GM12892 (cell line): ENCODE measurements at places on chromosomes 7 and 10.

DNA sequence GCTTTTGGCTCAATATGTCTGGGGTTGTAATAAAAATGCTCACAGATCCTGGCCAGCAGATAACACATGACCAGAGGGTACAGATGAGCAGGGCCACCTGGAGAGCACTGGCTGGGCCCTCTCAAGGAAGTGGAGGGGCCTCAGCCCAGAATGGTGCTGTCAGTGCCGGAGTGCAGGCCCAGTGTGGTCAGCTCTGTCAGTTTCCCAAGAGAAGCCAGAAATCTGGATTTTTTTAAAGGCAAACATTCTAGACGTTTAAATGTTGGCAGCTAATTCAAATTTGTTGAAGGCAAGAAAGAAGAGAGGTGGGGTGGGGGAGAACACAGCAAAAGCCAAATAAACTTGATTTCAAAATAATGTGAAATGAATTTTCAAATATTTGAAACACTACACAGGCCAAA lies 2.0 kb downstream of the C10orf105 start:
- DNase-seq = no peak

- DNase-seq = no peak
Measured at GRCh38 chr10:43069579-43069978, 7.3 kb upstream of the RET start.

DNA sequence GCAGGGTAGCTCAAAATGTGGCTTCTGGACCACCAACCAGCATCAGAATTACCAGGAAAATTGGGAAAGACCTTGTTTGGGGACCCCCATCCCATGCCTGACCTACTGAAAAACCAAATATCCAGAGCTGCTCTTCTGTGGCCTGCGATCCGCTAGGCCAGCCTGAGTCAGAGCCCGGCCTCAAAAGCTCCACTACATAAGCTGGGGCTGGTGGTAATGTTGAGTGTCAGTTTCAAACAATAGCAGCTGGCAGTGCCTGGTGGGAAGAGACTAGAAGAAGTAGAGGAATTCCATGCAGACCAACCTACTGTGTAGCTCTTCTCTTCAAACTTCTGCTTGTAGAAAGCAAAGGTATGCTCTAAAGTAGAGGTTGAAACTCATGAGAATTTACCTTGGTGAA lies 52.0 kb downstream of the KLRG2 start:
- no peak for DNase-seq

GRCh38 chr7:145543242-145543641 lies 573.4 kb upstream of the CNTNAP2 start:
- DNase-seq = no peak

DNA sequence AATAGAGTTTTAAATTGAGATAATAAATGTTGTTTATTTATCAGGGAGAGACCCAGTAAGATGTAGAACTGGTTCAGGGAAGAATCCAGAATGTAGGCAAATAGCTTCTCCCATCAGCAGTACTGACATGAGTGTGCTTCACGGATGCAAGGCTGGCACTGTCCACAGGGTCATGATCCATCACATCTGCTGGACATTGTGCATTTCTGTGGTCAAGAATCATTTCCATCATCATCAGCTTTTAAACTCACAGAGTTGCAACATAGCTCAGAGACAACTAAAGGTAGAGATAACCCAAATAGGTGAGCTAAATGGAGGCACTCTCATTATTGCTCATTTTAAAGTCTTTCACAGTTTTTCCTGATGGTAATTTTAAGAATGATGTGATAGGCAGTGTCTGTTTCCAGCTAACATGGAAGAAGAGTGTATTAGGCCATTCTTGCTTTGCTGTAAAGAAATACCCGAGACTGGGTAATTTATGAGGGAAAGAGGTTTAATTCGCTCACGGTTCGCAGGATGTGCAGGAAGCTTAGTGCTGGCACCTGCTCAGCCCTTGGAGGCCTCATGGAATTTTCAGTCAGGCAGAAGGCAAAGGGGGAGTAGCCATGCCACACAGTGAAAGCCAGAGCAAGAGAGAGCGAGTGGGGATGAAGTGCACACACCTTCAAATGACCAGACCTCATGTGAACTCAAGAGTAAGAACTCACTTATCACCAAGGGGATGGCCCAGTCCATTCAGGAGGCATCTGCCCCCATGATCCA lies 80.8 kb downstream of the INPP5A start:
- no peak for DNase-seq

- no peak for DNase-seq
Measured at GRCh38 chr10:15137636-15138035, 30.9 kb downstream of the NMT2 start.

GRCh38 chr10:1411956-1412355 lies 325.4 kb downstream of the ADARB2 start:
- no peak for DNase-seq

DNA sequence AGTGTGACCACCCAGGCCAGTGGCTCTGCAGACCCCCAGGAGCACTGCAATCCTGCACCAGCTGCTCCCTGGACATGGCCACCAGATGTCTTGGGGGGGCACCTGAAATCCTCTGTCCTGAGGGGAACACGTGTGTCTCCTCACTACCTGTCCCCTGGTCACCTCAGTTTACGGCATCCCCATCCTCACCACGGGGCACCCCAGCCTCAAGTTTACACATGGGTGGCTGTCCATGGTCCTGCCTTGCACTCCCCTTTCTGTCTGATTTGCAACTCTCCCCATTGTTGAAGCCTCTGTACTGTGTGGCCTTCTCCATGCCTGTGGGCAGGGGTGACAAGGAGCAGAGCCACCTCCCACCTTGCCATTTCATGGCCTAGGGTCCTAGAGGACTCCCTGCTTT lies 67.2 kb downstream of the RAMP3 start:
- no peak for DNase-seq

DNA sequence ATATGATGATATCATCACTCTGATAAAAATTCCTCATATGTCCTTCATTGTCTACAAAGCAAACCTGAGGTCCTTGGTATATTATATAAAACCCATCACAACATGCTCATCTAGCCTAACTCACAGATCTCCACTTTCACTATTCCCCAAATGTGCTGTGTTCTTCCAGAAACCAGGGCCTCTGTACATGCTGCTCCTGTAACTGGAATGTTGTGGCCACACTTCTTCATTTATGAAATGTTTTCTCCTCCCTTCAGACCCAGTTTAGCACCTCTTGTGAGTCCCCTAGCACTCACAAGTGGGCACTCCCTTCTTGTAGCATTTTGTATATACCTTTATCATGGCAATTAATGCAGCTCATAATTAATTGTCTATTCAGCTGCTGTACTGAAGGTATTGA lies 61.9 kb downstream of the AASS start:
- DNase-seq = no peak

DNA sequence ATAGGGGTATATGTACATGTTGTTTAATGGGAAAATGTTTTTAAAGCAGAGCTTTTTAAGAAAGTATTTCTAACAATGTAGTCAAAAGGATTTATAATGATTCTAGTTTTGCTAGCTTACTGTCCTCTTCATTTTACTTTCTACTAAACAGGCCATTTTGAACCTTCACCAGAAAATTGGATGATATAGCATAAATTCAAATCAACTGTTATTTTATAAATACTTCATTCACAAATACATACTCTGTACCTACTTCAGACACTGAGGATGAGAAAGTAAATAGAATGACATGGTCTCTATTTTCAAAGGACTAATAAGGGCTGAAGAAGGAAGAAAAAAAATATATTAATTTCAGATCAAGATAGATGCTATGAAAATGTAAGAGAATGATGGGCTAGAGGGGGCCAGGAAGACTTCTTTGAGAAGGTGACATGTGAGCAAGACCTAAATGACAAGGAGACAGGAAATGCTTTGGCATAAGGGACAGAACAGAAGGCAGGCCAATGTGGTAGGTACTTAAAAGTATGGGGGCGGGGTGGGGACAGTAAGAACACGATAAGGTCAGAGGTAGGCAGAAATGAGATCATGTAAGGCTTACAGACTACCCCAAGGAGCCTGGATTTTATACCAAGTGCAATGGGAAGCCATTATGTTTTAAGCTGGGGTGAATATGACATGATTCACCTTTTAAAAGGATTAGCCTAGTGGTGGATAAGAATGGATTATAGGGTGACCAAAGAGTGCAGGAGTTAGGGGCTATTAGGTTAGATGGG lies 5.2 kb downstream of the NAMPT start:
- no peak for DNase-seq

GRCh38 chr10:8583096-8583495 lies 528.6 kb downstream of the GATA3 start:
- DNase-seq = no peak

DNA sequence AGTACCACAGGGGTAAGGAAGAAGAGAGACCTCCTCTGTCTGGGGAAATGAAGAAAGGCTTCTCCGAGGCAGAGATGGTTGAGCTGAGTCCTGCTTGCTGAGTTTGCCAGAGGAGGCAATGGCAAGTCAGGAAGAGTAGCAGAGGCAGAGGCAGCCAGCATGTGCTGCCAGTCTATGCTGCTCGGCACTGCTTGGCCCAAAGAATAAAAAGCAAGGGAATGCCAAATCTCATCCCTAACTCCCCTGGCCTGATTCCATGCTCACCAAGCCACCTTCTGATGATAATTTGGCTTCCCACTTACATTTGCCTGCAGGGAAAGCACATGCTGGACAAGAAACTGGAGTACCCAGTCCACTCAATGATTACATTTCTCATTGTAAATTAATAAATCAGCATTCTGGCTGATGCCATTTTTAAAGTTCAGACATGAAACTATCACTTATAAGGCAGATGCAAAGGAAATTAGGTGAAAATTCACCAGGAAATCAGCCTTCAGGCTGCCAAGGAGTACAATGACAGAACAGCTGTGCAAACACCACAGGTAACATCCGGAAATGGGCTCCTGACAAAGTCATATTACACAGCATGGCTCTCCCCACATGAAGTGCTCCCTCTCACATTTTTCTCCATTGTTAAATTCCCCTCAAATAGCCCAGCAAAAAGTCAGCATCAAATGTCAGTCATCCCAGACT lies 245.9 kb downstream of the MTERF1 start:
- no peak for DNase-seq

- no peak for DNase-seq
Measured at GRCh38 chr10:12466704-12467305, 117.5 kb downstream of the CAMK1D start.

- no peak for DNase-seq
Measured at GRCh38 chr7:28297801-28298459, 114.4 kb upstream of the CREB5 start.

DNA sequence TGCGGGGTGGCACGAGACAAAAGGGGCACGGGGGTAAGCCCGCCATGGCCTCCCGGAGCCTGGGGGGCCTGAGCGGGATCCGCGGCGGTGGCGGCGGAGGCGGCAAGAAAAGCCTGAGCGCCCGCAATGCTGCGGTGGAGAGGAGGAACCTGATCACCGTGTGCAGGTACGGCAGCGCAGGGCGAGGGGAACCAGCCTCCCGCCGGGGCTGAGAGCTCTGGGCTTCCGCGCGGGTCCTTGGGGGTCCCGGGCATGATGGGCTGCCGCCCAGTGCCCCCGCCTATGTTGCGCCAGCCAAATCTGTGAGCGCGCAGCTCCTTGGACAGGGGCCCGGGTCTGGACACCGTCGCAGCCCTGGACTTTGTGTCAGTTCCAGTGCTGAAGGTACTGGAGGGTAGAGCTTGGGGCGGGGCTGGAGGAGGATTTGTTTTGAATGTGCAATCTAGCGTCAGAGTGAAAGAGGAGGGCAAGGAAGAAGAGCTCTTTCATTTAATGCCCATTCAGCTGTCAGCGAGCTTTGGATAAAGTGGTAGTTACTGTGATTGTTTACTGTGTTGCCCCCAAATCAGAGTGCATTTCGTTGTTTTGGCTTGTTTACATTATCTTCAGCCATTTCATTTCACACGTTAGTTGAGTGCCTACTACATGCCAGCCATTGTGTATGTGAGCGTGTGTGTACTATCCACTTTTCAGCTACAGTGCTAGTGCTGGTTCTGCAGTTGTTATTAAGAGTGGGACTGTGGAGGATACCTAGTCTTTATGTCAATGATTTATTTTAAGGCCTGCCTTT lies 777 bp downstream of the RUNDC3B start:
- DNase-seq = no peak

DNA sequence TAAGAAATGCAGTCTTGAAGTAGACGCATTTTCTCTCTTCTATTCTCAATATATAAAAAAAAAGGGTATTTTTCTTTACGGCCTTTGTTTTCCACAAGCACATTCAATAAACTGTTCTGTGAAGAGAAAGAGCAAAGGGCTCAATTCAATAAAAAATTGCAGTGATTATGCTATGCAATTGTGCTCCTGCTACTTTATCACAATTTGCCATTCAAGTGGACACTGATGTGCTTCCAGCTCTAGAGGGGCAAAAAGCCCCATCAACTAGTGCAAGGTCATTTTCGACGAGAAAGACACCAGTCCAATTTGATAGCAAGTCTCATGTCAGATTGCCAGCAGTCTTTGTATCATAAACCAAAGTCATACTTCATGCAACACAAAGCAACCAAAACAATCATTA lies 82.6 kb upstream of the THSD7A start:
- no peak for DNase-seq

- DNase-seq = no peak
Measured at GRCh38 chr10:16952080-16952479, 134.9 kb upstream of the RSU1 start.

GRCh38 chr7:48083114-48083830 lies 5.8 kb upstream of the UPP1 start:
- DNase-seq = no peak

DNA sequence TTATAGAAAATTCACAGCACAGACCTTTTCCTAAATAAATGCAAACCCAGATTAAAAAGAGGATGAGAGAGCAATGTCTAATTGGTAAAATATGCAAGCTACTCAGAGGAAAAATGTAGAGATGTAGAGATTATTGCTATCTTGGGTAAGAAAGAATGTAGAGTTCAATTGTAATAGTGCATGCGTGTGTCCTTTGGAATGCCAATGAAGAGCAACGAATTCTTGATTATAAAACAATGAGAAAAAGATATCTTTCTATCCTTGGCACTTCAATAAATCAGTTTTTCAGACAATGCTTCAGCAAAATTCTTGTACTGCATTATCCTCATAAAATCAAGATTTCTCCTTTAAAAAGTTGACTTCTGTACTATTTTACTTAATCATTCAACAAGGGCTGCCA lies 50.9 kb downstream of the SEMA3D start:
- DNase-seq = no peak

GRCh38 chr7:105016709-105017656 lies 3.0 kb downstream of the KMT2E start:
- no peak for DNase-seq

DNA sequence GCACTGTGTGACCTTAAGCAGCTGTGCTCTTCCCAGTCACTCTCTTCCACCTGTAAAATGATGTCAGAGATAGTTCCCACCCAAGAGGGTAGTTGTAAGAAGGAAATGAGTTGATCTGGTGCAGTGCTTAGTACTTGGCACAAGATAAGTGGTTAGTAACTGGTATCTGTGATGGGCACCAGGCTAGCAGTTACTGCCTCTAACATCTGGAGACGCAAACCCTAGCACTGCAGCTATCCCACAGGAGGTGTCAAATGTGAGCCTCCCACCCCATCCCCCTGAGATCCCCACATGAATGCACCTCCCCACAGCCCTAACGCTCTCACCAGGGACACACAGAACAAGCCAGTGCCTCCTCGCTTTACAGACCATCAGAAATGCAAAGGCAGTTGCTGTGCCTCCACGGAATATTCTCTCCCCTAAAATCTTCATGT lies 72.0 kb downstream of the KCNMA1 start:
- no peak for DNase-seq

- no peak for DNase-seq
Measured at GRCh38 chr10:70690589-70690988, 18.3 kb downstream of the ADAMTS14 start.

GRCh38 chr10:126270111-126270510 lies 118.2 kb downstream of the ADAM12 start:
- DNase-seq = no peak

GRCh38 chr7:84677117-84677732 lies 482.6 kb upstream of the SEMA3A start:
- DNase-seq = no peak
